ENCODE measurements at places on chromosomes 16 and 17.

DNA sequence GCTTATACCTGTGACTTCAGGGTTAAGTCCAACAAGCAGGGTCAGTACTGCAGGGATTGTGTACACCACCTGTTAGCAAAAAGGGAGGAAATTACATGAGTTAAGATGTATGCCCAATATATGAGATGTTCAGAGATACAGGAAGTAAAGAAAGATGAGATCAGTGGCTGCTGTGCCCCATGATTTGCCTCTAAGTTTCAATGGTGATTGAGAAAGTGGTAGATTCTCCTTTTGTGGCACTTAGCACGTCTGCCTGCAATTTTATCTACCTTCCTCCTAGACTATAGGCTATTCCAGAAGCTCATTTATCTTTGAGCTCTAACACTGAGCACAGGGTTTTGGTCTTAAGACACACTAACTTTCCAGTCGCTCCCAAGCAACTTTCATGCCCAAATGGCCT is 3.6 kb downstream of the TMEM220 start:
- no peak for DNase-seq

DNA sequence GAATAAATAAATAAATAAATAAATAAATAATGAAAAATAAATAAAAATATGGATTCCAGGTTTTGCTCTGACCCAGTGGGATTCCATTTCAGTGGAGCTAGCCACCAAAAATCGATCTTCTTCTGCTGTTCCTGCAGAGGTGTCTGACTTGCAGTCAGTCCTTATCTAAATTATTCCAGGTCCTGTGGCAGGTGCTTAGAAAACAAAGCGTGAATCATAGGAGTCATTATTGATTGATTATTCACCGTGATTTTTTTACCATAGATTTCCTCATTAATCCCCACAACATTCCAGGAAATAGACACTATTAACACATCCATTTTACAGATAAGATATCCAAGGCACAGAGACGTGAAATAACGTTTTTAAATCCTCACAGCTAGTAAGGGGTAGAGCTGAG is 31.5 kb upstream of the ABR start:
- DNase-seq = no peak

GRCh38 chr16:2950773-2951172 is 13.3 kb upstream of the KREMEN2 start:
- DNase-seq = no peak

DNA sequence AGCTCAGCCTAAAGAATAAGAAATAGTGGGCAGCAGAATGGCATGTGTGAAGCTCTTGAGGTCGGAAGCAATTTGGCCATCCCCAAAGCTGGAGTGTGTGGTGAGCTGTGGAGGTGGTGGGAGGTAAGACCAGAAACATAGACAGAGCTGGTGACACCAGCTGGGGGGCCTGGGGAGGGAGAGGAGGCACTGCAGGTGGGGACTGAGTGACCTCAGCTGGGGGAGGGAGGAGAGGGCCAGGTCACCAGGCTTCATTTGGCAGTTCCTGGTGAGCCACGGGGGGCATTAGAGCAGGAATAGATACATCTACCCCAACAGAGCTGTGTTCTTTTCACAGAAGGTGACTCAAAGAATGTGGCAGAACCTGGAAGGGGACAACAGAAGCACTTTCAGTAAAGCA is 31.9 kb downstream of the WFDC1 start:
- no peak for DNase-seq

DNA sequence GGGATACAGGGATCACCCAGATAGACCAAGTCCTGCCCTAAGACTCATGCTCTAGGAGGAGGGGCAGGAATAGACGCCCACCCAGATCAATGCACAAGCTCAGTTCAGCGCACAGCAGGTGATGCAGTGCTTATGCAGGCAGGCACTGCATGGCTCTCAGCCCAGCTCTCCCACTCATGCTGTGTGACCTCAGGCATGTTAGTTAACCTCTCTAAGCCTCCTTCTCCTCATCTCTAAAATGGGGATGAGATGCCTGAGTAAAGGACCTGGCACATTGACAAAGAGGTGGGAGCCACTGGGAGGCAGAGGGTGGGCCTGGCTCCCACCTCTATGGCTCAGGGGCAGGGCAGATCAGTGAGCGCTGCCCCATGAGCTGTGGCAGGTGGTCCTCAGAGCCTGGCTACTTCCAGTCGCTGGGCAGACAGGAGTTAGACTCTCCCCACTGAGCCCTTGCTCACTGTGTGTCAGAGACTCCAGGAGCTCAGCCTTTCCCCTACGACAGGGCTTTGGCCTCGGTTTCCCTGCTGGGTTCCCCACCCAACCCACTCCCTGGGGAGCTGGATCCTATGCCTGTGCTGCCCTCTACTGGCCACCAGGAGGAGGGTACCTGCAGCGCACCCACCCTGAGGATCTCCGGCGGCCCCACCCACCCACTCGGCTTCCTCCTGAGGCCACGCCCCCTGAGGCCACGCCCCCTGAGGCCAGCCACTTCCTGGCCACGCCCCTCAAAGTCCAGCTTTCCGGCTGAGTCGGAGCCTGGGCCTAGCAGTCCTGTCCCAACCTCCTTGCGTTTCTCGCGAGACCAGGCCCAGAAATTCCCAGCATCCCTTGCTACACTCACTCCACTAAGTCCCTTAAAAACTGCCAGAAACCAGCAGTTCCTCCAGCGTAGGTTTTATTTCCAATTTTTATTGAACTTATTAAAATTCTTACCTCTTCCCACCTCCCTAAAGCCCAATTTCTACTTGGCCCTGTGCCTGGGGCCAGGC is 196.1 kb downstream of the GSG1L start:
- DNase-seq = peak; percentile 31
